ENCODE measurements at places on chromosomes 2 and 18.
A peak's percentile ranks its signal among the peaks of the same experiment; 100 is the strongest.

DNA sequence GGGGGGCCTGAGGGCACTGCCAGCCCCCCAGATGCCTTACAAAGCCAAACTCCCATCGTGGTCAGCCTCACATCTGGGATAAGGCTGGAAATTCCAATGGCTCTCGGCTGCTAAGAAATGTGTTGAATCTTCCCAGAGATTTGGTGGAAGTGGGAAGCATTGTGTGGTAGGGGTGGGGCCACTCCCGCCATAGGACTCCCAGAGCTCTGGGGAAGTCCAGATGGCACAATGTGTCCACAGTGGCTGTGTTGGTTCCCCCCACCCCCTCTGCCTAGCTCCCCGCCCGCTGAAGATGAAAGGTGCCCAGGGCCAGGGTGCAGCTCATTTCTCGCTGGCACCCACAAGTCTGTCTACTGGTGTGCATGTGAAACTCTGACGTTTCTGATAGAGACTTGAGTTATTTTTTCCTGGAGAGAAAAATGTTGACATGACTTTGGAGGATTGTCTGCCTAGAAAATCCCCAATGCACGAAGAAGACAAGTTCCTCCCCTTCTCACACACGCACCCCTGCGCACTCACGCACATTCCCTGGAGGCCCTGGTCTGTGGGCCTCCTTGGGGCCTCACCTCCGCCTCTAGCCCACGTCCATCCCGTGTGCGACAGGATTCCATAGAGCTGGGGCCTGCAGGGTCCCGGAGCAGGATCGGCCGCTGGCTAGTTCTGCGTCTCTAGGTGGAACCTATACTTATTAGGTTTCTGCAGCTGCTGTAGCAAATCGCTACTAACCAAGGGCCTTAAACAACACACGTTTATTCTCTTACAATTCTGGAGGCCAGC lies 199.1 kb downstream of the ZFP36L2 start:
- DNase-seq = no peak

DNA sequence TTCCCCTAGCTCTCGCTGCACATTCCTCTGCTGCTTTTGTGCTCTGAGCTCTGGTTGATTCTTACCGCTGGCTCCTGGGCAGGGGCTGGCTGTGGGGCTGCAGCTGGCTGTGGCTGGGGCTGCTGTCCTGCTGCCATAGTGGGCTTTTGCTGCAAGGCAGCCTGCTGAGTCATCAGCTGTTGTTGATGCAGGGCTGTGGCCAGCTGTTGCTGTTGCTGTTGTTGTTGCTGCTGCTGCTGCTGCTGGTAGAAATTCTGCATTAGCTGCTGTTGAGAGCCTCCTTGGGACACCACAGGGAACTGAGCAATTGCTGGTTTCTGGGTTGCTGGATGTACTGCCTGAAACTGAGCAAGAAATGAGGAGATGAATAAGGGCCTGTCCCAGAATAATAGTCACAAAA lies 77.2 kb upstream of the NFU1 start:
- peak; percentile 88 for DNase-seq

- no peak for DNase-seq
These were observed 477.6 kb downstream of the FBXO15 start for GRCh38 chr18:73670039-73670438.

GRCh38 chr2:231545105-231545902 lies 15.1 kb upstream of the NMUR1 start:
- DNase-seq = no peak

Measured in ELF-1 (cell line).